ENCODE measurements at places on chromosomes 4 and X.

GRCh38 chr4:154591890-154592289 is 1.3 kb upstream of the FGA start:
- no peak for DNase-seq

- DNase-seq = no peak
Observed at GRCh38 chr4:26474551-26474950, 15.7 kb downstream of the CCKAR start.

DNA sequence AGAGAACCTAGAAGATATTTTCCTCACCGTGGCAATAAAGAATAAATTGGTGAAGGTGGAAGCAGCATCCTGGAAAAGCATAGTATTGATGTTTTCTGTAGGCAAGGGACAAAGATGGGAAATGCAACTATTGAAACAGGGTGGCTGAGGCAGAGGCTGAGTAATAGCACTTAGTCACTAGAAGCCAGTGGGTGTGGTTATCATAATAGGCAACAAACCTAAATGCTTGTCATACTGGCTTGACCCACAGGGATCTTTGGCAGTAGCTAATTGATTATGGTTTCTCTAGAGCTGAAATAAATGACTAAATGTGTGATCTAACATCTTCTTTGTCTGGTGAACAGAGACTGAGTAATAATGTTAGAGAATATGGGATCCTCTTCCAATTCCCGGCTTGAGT is 353.6 kb upstream of the RPS6KA3 start:
- DNase-seq = no peak

GRCh38 chrX:40380655-40381488 is 199.9 kb upstream of the ATP6AP2 start:
- DNase-seq = no peak

DNA sequence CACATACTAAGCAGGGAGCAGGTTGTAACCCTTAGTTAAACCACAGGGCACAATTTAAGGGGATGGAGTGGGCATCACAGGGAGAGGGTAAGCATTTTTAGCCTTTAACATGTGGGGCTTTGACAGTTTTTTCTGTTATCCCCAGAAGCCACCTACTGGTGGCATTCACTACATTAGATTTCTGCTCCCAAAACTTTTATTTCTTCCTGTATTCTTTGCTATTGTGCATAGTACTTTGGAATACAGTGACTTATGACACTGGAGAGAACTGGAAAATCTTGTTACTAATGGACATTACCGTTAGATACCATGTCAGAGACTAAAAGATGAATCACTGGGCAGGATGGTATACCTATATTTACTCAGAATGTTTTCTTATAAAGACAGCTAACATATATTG is 7.3 kb downstream of the TRIM75 start:
- no peak for DNase-seq

GRCh38 chr4:87853108-87853507 is 20.3 kb downstream of the MEPE start:
- DNase-seq = peak; percentile 65

GRCh38 chr4:152728343-152728742 is 48.5 kb upstream of the TMEM154 start:
- DNase-seq = no peak

DNA sequence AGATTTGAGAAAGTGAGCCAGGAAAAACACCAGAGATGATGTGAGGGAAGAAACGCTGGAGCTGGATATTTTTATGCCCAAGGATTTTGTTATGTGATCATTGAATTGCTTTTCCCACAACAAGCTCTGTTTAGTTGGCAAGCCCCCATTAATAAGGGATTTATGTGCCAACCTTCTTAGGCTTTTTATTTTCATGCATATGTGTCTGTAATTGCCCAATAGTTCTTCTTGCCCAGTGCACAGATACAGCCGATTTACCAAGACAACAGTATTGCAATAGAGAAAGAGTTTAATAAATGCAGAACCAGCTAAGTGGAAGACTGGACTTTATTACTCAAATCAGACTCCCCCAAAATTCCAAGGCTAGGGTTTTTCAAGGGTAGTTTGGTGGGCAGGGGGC is 57.7 kb downstream of the TRIM2 start:
- DNase-seq = no peak

DNA sequence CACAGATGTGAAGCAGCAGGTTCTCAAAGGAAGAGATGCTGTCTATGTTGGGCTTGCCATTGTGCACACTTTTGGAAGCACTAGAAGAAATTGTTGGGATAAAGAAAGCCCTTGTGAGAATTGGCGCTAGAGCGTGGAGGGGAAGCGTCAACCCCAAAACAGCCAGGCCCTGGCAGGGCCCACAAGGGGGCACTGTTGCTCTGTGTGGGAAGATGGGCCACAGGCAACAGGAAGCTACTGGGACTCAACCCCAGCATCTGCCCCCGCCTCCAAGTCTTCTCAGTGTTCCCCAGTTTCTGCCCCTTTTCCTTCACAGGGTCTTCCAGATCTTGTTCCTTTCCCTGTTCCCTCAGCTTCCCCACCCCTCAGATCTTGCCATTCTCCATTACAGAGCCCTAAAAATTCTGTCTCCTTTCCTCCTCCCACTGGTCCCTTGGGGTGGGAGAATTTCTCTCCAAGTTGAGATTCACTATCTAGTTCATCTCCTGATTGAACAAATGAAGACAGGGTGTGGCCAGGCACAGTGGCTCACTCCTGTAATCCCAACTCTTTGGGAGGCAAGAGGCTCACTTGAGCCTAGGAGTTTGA is 85.5 kb downstream of the STARD8 start:
- DNase-seq = peak; percentile 46

DNA sequence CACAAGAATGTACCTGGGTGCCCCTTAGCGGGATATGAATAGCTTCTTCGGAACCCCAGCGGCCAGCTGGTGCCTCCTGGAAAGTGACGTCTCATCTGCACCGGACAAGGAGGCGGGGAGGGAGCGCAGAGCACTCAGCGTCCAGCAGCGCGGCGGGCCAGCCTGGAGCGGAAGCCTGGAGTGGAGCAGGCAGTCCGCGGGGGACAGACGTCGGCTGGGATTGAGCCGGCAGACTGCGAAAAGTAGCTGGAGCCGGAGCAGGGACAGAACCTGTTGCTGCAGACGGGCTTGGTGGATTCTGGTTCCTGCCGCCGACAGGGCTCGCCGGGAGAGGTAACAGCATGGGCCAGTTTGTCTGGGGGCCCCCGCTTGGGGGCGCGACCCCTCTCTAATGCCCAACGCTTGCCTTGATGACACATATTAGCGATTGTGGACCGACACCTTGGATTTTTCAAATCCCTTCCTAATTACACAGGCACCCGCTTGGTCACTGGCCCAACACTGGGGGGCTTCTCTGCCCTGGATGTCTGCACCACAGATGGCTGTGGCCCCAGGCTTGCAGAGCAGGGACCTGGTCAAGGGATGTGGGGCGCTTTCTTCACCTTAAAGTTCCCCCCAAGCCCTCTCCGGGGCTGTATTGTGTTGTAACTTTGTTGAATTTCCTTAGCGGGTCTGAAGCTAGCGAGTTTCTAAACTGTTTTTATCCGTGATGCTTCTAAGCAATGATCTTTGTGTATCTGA is at the start of gene NPFFR2:
Gene NPFFR2, plus strand, starts transcription at position 133 of the 741 bp plus-strand sequence. CDS start 96,592 bp downstream, outside the sequence.
- DNase-seq = peak; percentile 72

DNA sequence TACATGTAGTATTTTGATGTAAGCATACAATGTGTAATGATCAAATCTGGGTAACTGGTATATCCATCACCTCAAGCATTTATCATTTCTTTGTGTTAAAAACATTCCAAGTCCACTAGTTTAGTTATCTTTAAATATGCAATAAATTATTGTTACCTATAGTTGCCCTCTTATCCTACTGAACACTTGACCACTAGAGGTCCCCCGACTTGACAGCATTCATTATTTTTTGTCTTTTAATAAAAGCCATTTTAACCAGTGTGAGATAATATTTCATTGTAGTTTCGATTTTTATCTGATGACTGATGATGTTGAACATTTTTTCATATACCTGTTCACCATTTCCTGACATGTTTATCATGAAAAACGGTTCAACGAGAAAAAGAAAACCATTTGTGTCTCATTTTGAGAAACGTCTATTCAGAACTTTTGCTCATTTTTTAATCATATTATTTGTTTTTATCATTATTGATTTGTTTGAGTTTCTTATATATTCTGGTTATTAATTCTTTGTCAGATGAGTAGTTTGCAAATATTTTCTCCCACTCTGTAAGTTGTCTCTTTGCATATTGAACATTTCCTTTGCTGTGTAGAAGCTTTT is 199.0 kb upstream of the CXXC4 start:
- DNase-seq = peak; percentile 27

GRCh38 chr4:105057370-105058105 is 89.1 kb upstream of the TET2 start:
- no peak for DNase-seq

GRCh38 chrX:152925835-152926234 is 28.0 kb downstream of the ZNF185 start:
- DNase-seq = no peak

- DNase-seq = no peak
Observed at GRCh38 chr4:112288455-112288854, 2.8 kb upstream of the TIFA start.

DNA sequence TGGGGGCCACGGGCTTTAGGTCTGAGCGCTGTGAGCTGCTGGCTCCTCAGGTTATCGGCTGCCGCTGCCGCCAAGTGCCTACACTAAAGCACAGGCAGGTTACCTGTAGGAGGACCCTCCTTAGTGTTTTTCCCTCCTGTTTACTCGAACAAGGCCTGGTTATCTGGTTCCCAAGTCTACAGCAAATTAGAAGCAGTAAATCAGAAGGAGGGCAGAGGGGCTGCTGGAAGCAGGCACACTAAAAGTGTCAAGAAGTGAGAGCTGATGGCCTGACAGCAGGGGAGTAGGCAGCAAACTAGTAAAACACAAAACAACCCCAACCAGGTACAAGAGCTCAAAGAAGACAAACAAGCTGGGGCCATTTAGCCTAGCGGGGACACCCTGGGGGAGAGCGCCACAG is 125.0 kb upstream of the PJA1 start:
- DNase-seq = no peak

Measured in ACHN (cell line).